Stimulated activated CD4-positive, alpha-beta T cell treated with anti-CD3 and anti-CD28 coated beads, Interleukin-12 subunit alpha, Interleukin-12 subunit beta, amount 100 ng/mL, for 4 hours (primary cell): ENCODE measurements at places on chromosomes 16 and 17.

GRCh38 chr17:57004944-57005579 is 27.1 kb downstream of the SCPEP1 start:
- DNase-seq: no peak

DNA sequence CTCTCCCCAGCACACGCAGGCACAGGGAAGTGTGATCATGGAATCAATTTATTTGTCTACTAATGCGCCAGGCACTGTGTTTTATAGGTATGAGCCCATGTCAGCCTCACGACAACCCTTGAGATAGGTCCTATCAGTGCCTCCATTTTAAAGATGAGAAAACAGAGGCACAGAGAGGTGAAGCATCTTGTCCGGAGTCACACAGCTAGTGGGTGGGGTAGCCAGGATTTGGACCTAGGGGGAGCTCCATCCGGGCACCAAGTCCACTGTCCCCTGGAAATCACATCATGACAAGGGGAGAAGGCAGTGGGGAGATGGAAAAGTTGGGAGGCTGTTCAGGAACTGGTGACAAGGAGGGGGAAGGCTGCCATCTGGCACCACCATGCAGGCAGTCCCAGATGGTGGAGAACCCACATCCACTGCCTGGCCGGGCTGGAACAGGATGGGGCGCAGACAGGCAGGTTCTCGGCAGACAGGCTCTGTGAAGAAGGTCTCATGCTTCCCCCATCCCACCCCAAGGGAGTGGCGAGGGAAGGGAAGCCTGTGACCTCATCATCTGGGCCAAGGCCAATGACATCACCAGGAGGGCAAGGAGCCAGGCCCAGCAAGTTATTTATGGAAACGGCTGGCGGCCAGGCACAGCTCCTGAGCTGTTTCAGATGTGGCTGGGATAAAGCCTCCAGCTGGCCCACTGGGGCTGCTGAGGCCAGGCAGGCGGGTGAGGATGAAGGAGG is 126.0 kb upstream of the SDK2 start:
- no peak for DNase-seq

- no peak for DNase-seq
These were observed 46.3 kb upstream of the DNAH17 start for GRCh38 chr17:78623541-78623940.

DNA sequence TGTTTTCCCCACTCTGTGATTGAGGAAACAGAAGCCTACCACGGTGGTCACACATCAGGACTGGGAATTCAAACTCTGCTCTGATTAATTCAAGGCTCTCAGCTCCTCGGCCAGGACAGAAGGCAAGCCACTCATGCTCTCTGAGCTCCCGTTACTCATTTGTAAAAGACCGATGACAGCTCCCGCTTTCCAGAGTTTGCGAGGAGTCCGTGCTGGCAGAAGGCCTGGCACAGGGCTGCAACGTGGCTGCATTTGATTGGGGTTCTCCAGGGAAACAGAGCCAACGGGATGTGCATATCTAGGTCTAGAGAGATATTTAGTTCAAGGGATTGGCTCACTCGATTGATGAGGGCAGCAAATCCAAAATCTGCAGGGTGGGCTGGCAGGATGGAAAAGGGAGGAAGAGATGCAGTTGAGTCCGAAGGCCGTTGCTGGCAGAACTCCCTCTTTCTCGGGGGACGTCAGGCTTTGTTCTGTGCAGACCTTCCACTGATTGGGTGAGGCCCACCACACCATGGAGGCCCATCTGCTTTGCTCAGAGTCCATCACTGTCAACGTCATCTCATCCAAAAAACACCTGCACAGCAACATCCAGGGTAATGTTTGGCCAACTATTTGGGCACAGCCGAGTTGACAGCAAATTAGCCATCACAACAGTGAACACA is 215.5 kb upstream of the RPL38 start:
- no peak for DNase-seq

DNA sequence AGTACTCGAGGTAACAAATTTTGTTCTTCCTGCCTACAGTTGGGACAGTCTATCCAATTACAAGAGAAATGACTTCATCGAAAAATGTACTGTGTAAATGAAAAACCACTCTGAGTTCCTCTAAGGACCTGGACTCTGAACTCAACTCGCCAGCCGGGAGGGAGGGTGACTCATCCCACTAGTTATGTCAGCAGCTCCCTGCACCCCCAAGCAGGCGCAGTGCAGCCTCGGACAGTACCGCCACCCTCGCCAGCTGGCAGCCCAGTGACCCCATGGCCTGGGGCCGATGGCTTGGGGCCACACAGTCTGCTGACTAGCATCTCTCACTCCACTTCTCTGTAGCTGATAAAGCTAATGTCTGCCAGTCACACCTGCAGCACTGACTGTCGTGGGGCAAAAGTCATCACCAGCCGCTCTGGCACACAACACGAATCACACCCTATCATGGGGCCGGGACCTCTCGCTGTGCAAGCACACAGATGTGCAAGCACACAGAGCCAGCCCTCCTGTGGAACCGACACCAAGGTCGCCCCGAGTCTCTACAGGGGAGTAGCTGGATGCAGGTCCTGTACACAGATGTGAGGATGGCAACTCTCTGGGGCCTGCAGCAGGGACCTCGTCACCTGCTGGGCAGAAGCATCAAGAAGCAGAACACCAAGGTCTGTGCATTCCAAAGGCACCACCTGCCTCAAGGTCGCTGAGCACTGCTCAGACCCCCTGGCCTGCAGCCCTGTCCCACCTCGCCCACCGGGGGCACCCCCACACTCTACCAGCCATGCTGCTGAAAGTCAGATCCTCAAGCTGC is 5.7 kb downstream of the CSNK1D start:
- DNase-seq: peak; percentile 42

GRCh38 chr16:71723537-71724319 is 773 bp downstream of the PHLPP2 start:
- DNase-seq: peak; percentile 78

- no peak for DNase-seq
These were observed 411.4 kb upstream of the SOX9 start for GRCh38 chr17:71709271-71709890.

GRCh38 chr16:89155184-89155679 is 16.3 kb upstream of the CDH15 start:
- no peak for DNase-seq

DNA sequence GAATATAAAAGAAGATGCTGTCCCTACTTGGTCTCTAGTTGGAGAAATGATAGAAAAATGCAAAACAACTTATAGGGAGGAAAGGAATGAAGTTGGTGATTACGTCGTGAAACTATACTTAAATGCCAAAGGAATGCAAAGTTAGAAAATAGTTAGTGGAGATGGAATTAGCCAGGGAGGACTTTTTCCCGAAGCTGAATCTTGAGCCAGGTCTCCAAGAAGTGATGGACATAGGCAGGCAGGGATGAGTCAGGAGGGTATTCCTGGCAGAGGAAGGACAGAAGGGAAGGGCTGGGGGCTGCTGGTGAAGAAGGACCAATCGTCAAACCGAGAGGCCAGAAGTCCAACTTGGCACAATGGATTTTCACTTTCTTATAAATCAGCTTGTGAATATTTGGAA is 1.8 kb downstream of the SNTB2 start:
- DNase-seq: no peak

DNA sequence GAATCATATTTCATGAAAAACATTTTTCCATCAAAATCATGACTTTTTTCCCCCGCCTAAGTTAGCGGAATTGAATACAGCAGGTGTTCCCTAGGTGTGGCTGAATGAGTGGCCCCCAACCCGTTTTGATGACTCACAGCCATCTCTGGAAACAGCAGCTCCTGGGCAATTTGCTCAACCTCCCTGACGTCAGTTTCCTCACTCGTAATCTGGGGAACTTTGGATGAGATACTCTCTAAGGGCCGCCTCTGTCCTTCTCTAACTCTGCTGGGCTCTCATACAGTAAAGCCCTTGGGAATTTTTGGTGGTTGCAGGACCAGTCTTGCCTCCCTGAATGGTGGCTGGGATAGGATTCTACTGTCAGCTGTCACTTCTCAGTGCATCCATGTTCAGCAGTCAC is 11.6 kb upstream of the NTN1 start:
- DNase-seq: no peak

GRCh38 chr17:73157521-73157890 is 7.3 kb upstream of the SSTR2 start:
- no peak for DNase-seq

DNA sequence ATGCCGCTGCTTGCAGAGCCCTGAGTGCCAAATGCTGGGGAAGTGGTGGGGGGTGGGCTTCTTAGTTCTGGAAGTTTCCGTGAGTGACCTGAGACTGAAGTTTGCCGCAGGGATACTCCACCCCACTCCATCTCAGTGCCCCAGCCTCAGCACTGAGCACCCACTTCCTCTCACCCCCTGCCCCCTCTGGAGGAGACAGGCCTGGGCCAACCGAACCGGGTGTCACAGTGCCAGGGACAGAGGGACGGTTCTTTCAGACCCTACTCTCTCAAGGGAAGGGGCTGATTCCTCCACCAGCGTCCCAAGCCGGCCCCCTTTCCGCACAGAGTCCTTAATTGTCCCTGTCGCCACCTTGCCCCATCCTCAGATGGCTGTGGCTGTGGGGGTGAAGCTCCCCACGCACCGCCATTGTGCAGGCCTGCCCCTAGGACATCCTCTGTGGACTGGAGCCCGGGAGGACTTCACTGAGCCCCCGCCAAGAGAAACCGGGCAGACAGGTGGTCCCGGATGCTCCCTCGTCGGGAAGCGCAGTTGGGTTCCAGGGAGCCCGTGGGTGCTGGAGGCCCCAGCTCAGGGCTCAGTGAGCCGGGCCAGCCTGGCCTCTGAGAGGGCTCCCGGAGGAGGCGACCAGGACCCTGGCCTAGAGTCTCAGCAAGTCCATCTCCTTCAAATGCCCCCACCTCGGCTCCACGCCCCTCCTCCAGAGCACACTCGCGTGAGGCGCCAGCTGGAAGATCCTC is 1.6 kb upstream of the KREMEN2 start:
- no peak for DNase-seq

- no peak for DNase-seq
These were observed 129.1 kb downstream of the FTO start for GRCh38 chr16:53832896-53833544.

DNA sequence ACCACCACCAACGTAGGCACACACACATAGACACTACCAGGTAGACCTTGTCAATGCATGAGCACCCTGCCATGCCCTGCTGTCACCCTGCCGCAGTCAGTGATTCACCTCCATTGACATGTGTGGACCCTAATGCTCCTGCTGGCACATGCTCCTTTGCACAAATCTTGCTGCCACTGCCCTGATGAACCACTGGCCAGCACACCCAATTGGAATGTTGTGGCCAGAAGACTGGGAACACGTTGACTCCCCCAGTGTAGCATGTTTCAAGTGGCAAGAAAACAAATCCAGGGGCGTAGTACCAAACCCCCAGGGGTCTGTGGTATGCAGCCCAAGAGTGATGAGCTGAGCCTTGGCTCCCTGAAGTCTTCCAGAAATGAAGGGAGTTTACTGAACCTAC is 486.4 kb upstream of the KIF2B start:
- DNase-seq: no peak

DNA sequence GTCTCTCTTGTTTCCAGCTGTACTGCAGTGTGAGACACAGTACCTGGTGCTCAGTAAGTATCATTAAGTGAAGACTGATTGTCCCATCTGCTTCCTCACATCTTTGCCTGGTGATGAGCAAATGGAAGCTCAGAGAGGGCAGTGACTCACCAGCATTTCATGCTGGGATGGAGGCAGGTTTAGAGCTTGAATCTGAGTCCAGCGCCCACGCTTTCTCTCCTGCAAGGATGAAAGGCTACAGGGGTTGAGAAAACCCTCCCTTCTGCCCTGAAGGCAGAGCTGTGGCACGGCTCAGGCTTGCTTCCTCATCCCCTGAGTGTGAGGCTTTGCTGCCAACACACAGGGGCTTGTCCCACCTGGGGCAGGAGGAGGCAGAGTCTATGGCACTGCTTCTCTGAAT is 1.5 kb upstream of the RNF112 start:
- no peak for DNase-seq

- DNase-seq: no peak
These were observed 19.1 kb upstream of the RASD1 start for GRCh38 chr17:17514993-17515933.

- DNase-seq: no peak
These were observed 29.9 kb downstream of the BAIAP2 start for GRCh38 chr17:81064678-81065475.

GRCh38 chr17:50352693-50353599 is 7.0 kb downstream of the XYLT2 start:
- DNase-seq: no peak

GRCh38 chr17:77771145-77771544 is 187.4 kb upstream of the TNRC6C start:
- DNase-seq: no peak

GRCh38 chr17:27535975-27536374 is 79.7 kb downstream of the KSR1 start:
- DNase-seq: no peak

GRCh38 chr16:76199681-76200220 is 77.5 kb upstream of the CNTNAP4 start:
- no peak for DNase-seq

DNA sequence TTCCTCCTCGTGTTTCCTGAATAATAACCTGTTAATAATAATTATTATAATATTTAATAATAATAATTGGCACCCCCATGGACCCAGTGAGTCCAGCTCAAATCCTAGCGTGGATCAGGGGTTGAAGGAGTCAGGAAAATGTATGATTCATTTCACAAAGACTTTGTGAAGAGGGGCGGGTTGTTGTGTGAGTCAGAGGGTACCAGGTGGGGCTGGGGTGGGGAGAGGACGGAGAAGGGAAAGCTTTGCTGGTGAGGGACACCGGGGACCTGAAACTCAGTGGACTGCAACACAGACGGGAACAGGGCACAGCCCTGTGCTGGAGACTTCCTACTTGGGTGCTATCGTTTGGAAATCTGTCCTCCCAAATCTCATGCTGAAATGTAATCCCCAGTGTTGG is 3.1 kb upstream of the ADORA2B start:
- no peak for DNase-seq

- DNase-seq: no peak
These were observed 21.2 kb downstream of the AKAP1 start for GRCh38 chr17:57106107-57106835.

DNA sequence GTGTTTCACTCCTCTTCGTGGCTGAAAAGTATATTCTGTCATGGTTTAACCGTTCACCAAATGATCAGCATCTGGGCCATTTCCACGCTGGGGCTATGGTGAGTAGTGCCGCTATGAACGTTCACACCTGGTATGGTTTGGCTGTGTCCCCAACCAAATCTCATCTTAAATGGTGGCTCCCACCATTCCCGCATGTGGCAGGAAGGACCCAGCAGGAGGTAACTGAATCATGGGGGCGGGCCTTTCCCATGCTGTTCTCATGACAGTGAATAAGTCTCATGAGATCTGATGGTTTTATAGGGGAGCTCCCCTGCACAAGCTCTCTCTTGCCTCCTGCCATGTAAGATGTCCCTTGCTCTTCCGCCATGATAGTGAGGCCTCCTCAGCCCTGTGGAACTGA is 45.7 kb upstream of the ZNF469 start:
- no peak for DNase-seq

GRCh38 chr16:6066652-6067051 is 969.1 kb upstream of the EEF2KMT start:
- no peak for DNase-seq
